ENCODE measurements at places on chromosomes 3 and 15.

GRCh38 chr3:126270145-126270811 lies 86.9 kb downstream of the KLF15 start:
- DNase-seq = no peak

DNA sequence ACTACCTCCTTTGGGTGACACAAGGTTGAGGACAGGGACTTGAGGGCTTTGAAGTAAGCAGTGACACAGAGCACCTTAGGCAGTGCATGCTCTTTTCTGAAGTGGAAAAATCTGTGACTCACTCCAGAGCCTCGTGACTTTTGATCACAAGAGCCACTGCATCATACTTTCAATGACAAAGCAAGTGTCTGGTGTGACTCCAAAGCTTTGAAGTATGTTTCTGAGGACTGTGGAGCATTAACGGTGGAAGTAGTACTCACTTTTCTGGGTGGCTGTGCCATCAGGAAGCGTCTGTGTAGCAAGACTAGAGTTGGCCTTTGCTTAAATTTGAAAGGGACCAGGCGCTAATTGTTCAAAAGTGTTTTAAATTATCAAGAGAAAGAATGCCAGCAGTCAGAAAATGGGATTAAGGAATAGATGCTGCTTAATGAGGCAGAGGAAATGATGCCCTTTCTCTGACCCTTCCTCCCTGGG lies 210.7 kb upstream of the TRIM42 start:
- no peak for DNase-seq

DNA sequence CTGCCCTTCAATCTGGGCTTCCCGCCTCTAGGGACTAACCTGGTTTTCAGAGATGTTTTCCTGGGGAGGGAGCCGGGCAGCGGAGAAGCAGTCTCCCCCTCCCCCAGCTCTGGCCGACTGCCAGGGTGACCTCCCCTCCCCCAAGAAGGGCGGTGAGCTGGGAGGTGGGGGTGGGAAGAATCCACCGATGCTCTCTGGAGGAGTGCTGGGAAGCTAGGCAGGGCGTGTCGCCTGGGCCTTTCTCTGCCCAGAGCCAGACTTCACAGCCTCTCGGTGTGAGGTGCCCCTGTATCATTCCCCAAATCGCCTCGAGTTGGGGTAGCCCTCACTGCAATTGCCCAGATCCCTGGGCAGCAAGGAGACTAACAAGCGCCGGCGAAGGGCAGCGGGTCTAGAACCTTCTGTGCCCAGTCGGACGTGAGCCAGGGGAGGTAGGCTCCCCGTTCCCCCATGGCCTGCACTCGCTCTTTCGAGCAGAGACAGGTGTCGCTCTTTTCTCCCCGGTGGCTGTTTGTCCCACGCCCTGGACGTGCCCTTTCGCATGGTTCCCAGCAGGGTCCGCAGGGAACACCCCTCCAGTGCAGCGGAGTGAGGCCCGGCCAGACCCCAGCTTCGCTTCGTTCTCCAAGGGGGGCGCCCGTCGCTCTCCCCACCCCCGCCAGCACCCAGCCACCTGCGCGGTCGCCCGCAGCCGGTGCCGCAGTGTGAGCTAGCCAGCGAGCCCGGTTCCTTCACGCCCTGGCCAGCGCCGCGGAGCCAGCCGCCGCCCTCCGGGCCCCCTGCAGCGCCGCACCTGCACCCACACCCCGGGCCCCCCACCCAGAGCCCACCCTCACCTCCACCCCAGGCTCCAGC lies 1.1 kb downstream of the RAB6B start:
- DNase-seq = no peak

DNA sequence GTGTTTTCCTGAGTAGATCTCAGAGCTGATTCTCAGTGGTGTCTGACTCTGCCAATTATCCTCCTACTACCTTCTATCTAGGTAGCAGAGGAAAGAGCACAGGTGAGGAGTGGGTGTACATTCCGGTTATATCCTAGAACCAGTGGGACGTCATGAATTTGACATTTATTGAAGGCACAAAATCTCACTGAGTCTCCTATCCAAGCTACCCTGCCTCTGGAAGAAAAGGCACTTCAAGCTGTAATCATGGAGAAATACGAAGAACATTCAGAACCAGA lies 952.2 kb downstream of the TUSC7 start:
- DNase-seq = no peak

GRCh38 chr3:116070061-116070460 lies 375.2 kb downstream of the LSAMP start:
- DNase-seq = no peak

GRCh38 chr15:67126551-67127330 lies 61.3 kb downstream of the SMAD3 start:
- no peak for DNase-seq

DNA sequence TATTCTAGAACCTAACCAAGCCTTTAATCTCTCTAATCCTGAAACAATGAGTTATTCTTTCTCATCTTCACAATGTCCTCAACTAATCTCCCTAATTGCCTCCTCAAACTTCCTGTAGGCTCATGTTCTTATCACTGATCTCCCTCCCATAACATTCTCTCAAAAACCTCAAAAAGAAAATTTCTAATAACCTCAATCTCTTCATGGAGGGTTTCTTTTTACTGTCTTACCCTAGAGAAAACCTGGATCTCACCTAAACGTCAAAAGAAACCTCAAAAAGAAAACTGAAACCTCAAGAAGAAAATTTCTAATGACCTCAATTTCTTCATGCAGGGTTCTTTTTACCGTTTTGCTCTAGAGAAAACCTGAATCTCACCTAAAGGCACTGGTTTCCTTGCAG lies 150.2 kb downstream of the GSK3B start:
- no peak for DNase-seq

- no peak for DNase-seq
Observed at GRCh38 chr3:40452562-40452875, 4.6 kb upstream of the RPL14 start.

GRCh38 chr3:196323691-196324090 lies 5.7 kb upstream of the DYNLT2B start:
- no peak for DNase-seq

DNA sequence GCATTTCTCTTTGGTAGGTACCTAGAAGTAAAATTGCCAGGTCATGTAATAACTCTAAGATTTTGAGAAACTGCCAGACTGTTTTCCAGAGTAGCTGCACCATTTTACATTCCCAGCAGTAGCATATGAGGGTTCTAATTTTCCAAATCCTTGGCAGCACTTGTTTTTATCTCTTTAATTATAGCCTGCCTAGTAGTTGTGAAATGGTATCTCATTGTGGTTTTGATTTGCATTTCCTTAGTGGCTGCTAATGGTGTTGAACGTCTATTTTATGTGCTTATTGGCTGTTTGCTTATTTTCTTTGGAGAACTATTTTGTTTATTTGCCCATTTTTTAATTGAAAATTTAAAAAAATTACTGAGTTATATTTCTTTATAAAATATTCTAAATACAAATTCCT lies 117.9 kb downstream of the TCF12 start:
- no peak for DNase-seq

DNA sequence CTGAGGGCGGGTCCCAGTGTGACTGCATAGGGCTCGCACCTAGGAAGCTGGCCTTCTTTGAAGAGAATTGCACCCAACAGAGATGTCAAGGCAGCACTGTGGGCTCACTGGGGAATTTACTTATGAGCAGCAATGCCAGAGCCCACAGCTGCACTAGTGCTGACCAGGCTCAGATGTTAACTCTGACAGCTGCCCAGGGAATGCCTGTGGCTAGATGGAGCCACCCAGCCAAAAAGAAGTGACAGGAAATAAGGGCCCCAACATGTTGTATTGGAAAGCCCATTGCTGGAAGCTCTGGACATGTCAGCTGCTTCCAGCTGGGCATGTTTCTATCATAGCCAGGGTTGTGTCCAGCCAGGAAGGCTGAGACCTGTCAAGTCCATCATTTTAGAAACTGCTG lies 90.9 kb upstream of the ZNF280D start:
- no peak for DNase-seq

- no peak for DNase-seq
Observed at GRCh38 chr3:151197981-151198767, 4.8 kb downstream of the GPR171 start.

GRCh38 chr3:136136454-136136853 lies 59.7 kb downstream of the MSL2 start:
- DNase-seq = no peak

GRCh38 chr3:14947100-14947885 lies at the start of gene NR2C2:
Gene NR2C2, plus strand, starts transcription at chr3:14947583. Its CDS starts 56,332 bp downstream, at chr3:15003915.
- DNase-seq = peak; percentile 81

GRCh38 chr3:123090728-123091531 lies 24.1 kb downstream of the PDIA5 start:
- no peak for DNase-seq

- DNase-seq = peak; percentile 43
Observed at GRCh38 chr15:31437686-31438085, 111.1 kb downstream of the KLF13 start.

GRCh38 chr15:90000186-90001001 lies 730 bp upstream of the ZNF710 start:
- DNase-seq = no peak

GRCh38 chr15:45228931-45229330 lies 23.1 kb upstream of the SLC28A2 start:
- no peak for DNase-seq

DNA sequence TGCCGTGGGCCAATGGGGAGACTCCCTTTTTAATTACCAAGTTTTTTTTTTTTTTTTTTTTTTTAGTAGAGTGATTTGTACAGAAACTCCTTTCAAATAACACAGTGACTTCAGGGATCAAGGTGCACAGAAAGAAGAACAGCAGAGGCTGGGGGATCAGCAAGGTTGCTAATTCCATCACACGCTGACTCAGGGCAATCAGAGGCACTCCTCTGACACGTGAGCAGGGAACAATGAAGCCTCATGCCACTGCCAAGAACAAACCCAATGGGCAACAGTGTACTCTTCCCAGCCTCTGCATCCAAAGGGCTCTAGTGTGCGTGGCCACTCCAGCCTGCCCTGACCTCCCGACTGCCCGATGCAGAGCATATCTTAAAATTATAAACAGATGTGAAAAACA lies 186.7 kb upstream of the WNT5A start:
- no peak for DNase-seq

GRCh38 chr3:56725175-56725574 lies 42.1 kb upstream of the TASOR start:
- peak; percentile 32 for DNase-seq

DNA sequence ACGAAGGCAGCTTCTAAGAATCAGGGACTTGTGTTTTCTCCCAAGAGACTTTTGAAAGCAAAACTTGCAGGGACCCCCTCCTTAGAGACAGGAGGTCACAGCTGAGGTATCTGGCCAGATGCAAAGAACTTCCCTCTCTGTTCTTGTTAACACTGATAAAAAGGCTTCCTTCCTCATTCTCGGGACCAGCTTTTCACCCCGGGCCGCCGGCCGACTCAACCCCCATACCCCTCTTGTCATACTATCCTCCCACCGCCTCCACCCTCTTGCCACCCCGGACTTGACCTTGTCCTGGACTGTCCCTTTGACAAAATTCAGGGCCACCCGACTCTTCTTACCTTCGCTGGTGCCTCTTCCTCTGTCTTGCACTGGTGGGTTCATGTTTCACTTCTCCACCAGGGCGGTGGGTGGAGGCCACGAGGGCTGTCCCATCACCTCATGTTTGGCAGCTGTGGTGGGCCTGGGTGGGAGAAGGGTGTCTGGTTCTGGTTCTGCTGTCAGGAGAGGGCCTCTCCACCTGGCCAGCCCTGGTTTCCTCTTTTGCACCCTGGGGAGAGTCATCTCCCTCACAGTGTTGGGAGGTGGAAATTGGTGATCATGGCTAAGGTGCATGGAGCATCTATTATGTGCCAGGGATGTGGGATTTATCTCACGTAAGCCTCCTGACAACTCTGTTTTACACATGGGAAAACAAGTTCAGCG lies 32.5 kb downstream of the BHLHE40 start:
- DNase-seq = no peak

DNA sequence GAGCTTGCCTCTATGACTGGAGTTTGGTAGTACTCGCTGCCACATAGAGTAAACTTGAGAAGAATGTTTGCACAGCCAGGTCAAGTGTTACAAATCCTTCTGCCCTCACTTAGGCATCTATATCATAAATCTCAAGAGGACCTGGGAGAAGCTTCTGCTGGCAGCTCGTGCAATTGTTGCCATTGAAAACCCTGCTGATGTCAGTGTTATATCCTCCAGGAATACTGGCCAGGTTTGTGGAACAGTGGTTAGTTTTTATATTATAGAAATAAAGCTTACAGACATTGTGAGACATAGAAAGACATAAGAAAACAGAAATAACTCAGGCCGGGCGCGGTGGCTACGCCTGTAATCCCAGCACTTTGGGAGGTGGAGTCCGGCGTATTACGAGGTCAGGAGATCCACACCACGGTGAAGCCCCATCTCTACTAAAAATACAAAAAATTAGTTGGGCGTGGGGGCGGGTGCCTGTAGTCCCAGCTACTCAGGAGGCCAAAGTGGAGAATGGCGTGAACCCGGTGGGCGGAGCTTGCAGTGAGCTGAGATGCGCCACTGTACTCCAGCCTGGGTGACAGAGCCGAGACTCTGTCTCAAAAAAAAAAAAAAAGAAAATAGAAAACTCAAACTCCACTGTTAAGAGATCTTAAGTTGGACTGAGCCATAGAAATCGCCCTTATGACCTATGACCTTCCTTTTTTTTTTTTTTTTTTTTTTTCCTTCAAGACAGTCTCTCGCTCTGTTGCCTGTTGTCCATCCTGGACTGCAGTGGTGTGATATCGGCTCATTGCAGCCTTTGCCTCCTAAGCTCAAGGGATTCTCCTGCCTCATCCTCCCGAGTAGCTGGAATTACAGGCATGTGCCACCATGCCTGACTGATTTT lies 2.2 kb downstream of the RPSA start:
- no peak for DNase-seq

DNA sequence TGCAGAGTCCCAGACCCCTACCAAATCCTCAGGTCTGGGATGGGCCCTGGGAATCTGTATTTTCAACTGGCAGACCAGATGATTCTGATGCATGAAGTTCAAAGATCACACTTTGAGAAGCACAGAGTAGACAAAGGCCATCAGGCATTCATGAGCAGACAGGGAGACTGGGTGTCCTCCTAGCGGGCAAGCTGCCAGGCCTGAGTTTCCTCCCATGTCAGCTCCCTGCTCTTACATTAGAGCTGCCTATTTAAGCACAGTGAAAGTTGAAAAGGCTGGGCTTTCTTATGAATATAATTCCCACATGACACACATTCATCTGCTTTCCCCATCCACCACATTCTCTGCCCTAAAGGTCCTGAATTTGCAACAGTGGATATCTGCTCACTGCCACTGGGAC lies 14.0 kb downstream of the CAPN3 start:
- no peak for DNase-seq

DNA sequence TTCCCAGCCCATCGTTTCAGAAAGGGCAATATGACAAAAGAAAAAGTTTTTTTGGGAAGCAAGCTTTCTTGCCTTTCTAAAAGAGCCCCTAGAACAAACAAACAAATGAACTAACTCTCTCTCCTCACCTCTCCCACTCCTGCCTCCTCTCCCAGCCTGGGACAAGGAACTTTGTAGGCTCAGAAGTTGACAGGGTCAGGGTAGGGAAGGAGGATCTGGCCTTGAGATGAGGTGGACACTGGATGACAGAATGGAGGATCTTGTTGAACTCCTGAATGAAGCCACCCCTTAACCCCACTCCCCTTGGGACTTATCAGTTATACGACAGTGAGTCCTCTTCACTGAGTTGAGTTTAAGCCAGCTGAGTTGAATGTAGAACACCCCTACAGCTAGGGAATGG lies 1.6 kb upstream of the ITGA11 start:
- no peak for DNase-seq

GRCh38 chr15:62254137-62254934 lies 89.3 kb upstream of the C2CD4B start:
- DNase-seq = peak; percentile 58

GRCh38 chr3:114846779-114847178 lies 300.3 kb downstream of the ZBTB20 start:
- no peak for DNase-seq

Measured in activated CD4-positive, alpha-beta T cell treated with anti-CD3 and anti-CD28 coated beads for 24 hours (primary cell).